ENCODE measurements at places on chromosomes 4 and X.

DNA sequence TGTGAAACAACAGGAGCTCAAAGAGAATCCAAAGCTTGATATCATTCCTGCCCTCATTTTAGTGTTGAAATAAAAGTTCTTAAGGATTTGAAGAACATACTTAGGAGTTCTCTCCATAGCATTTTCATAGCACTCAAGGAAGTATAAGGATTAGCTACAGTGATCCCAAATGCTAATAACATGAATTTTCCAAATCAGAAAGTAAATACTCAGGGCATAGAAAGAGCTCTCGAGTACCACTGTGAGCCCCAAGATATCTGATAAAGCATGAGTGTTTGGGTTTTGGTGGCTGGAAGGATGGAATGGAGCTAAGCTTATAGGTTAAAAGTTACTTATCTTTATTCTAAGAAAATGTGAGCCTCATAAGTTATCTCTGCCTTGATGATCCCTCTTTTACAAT, 584.9 kb downstream of the KCNIP4 start:
- no peak for DNase-seq

- peak; percentile 82 for DNase-seq
Observed at GRCh38 chr4:10006231-10006600, 15.1 kb downstream of the SLC2A9 start.

DNA sequence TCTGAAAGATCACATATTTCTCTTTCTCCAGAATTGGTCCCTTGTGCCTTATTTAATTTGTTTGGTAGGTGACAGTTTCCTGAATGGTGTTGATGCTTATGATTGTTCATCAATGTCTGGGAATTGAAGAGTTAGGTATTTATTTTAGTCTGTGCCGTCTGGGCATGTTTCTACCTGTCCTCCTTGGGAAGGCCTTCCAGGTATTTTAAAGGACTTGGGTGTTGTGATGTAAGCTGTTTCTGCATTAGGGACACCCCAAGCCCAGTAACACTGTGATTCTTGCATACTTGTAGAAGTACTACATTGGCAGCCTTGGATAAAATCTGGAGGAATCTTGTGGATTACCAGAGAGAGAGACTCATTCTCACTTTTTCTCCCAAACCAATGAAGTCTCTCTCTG, 120.8 kb upstream of the CXXC4 start:
- DNase-seq, result no peak

DNA sequence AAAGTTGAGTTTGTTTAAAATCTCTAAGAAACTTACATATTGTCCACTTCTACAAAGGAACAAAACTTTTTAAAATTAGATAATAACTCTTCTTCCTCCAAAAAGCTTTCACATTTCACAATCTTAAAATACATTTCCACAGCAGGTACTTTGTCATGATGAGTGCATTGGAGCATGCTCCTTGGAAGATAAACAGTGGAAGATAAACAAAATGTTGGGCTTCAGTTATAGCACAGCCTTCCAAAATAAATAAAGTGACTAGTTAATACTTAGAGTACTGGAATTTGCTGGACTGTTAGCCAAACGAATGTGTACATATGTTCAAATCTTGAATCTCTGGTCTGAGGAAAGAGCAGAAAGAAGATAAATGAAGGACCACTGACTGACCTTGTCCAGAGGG, 54.9 kb upstream of the PDE5A start:
- DNase-seq, result no peak

DNA sequence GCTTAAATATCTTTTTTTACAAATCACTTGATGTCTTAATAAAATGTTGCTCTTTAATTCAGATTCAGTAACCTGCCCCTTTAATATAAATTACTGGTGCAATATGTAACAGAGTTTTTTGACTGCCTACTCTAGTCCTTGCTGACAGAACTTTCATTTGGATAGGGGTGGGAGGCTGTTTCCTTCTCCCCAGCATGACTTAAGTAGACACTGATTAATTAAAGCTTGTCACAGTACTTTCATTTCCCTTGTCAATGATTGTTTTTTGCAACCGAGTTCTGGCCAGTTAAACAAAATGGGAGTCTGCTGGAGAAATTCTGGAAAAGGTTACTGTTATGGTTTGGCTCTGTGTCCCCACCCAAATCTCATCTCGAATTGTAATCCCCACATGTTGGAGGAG, 37.3 kb upstream of the BBS12 start:
- DNase-seq, result no peak

DNA sequence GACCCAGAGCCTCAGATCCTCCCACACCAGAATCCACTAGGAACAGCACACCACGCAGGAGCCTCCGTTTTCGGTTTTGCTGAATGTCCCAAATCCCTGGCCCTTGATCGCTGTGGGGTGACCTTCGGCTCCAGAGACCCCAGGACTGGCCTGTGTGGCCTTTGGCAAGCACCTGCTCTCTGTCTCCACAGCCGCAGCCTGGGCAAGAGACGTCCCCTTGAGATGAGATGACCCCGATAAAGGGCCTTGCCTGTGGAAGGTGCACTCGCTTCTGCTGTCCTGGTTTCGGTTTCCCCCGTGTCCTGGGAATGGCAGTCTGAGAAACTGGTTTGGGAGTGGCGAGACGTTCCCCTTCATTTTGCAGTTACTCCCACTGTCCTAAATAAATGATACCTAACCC, 9.6 kb downstream of the PSAPL1 start:
- DNase-seq, result no peak
